ENCODE measurements at places on chromosomes 1 and 21. TPM values are rescaled to one million over a fixed set of nuclear protein-coding genes. Genes with fewer than 3 reads are reported as not detected.

- H3K4me3 ChIP-seq, result peak overlapping the region; percentile 82
- no peak for DNase-seq
- no peaks in the 10 kb centered on the region for H3K27me3 ChIP-seq
- no peaks in the 10 kb centered on the region for H3K36me3 ChIP-seq
- peak overlapping the region; percentile 81 for H3K27ac ChIP-seq
Measured at GRCh38 chr1:209802117-209802779, 3.7 kb downstream of the IRF6 start.

The RIPPLY3 gene
- total RNA-seq, result 0.44 TPM

DNA sequence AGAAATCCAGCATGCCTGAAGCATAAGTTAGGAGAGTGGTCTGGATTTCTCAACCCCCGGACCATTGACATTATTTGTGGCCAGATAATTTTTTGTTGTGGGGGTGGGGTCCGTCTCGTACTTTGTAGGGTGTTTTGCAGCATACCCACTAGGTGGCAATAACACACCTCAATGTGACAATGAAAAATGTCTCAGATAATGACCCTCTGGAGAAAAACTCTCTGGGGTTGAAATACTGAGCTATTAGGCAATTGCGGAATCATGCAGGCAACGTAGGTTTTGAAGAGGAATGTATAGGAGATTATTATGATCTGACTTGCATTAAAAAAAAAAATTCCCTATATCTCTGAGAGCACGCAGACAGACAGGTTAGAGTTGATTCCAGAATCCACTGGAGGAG, 25.3 kb upstream of the RRP15 start:
- no peaks in the 10 kb centered on the region for H3K4me1 ChIP-seq
- H3K4me3 ChIP-seq, result no peak overlapping the region
- H3K36me3 ChIP-seq, result no peaks in the 10 kb centered on the region
- no peak for DNase-seq

The SPRR1A gene
- total RNA-seq, result not detected

- H3K36me3 ChIP-seq, result no peaks in the 10 kb centered on the region
- no peaks in the 10 kb centered on the region for H3K27me3 ChIP-seq
- no peak overlapping the region for H3K27ac ChIP-seq
- DNase-seq, result peak; percentile 15
- H3K4me1 ChIP-seq, result no peaks in the 10 kb centered on the region
- no peak overlapping the region for H3K4me3 ChIP-seq
Measured at GRCh38 chr1:53654216-53655210, 84.5 kb downstream of the GLIS1 start.

- H3K4me3 ChIP-seq, result no peak overlapping the region
- no peaks in the 10 kb centered on the region for H3K36me3 ChIP-seq
- no peak for DNase-seq
- no peaks in the 10 kb centered on the region for H3K27me3 ChIP-seq
- no peaks in the 10 kb centered on the region for H3K4me1 ChIP-seq
Measured at GRCh38 chr1:234490793-234491479, 12.0 kb upstream of the TARBP1 start.

The LHX8 gene
- total RNA-seq, result not detected

The WRAP73 gene
- 19.3 TPM for total RNA-seq
